ENCODE measurements at places on chromosomes 4 and X.
A peak's percentile ranks its signal among the peaks of the same experiment; 100 is the strongest.

DNA sequence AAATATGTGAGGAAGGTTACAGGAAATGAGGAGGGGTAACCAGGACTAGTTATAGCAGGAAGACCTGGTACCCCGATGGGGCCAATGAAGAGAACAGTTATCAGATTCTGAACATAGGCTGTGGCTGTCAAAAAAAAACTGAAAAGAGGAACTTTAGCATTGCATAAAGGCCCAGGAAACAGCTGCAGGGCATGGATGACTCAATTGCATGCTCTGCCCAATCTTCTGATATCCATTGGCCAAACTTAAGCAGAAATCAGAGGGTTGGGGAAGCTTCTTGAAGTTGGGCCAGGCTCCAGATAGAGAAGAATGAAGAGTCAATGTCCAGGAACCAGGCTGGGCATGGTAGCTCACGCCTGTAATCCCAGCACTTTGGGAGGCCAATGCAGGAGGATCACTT lies 1222.4 kb upstream of the PRKX start:
- DNase-seq: no peak

- peak; percentile 59 for DNase-seq
These were observed 87.6 kb upstream of the JADE1 start for GRCh38 chr4:128721896-128722295.

DNA sequence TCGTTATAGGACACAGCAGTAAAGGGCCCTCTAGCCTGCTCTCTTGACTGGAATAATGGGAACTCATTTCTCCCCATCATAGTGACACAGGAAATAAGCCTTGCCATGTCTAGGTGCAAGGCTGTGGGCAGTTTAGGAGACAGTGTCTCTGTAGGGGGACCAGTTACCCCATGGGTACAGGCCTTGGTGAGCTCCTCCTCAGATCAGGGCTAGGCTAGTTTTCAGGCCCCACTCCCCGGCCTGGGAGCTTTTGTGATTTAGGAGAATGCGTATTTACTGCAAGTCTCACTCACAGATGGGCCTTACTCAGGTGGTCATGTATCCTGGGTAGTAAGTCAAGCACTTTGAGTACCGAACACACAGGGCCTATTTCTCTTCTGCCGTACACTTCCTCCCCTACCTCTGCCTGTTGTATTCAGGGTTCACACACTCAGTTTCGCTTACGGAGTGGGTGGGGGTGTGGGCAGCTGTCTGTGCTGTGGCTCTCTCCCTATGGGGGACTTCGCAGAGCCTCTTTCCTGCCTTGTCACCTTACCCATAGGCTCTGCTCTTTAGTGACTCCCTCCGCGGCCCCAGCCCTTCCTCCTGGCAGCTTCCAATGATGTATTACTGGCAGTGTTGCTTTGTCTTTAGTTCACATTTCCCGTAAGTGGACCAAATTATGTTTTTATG lies 34.2 kb downstream of the FAM193A start:
- no peak for DNase-seq

DNA sequence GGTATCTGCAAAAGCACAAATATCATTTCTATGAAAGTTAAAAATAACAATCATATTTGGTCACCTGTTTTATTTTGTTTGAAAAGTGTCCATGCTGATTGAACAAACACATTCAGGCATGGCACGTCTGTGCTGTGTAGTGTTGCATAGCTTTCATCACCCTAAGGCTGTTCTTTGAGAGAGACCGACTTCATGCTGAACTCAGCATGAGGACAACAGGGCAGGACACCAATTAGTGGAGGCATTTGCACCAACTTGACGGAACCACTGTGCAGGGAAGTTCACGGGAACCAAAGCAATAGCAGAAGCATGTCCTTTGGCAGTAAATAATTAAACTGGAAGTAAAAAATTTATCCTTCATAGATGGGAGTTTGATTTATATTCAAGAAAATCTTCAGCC lies 158.4 kb upstream of the SLC7A11 start:
- peak; percentile 26 for DNase-seq

GRCh38 chrX:18998653-18999052 lies 14.7 kb upstream of the PHKA2 start:
- DNase-seq: no peak

DNA sequence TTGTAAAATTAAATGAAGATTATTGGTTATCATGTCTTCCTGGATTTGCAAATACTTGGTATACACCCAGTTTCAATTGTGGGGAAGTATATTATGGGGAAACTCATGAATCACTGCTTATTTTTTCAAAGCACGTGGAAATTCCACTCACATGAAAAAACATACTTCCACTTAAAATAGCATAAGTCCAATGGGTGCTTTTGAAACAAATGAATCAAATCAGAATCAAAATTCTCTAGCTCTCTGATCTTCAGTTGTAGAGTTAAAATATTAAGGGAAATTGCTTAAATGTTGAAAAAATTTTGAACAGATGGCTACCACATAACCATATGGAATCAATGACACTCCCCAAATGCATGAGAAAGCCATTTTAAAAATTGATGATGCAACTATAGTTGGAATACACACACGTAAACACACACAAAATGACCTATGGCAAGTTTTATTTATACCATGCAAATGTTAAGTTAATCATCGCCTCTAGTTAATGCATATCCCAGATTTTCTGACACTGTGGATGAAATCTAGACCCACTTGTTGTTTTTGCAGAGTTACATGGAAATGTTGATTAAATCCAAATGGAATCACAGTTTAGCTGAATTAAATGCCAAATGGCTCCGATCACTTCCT lies 93.2 kb downstream of the ARSF start:
- DNase-seq: no peak

DNA sequence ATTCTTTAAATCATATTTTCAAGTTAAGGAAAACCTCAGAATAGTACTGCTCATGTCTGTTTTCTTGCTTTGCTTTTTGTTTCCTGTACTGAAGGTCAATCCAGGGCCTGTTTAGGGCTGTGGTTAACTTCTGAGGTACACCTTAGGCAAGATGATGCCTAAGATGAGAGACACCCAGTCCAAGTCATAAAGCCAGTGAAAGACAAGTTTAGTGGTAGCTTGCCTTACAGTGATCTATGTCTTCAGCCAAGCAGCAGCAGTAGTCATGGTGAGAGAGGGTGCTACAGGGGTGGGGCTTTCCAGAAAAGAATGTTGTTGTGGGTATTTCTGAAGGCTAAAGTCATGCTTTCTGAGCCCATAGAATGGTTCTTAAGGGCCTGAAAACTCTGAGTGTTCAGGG lies 173.7 kb downstream of the VSIG4 start:
- DNase-seq: no peak

- DNase-seq: no peak
These were observed 32.4 kb upstream of the RBPJ start for GRCh38 chr4:26288355-26288909.

- DNase-seq: no peak
These were observed 315.7 kb downstream of the FBXW7 start for GRCh38 chr4:152220201-152220666.

DNA sequence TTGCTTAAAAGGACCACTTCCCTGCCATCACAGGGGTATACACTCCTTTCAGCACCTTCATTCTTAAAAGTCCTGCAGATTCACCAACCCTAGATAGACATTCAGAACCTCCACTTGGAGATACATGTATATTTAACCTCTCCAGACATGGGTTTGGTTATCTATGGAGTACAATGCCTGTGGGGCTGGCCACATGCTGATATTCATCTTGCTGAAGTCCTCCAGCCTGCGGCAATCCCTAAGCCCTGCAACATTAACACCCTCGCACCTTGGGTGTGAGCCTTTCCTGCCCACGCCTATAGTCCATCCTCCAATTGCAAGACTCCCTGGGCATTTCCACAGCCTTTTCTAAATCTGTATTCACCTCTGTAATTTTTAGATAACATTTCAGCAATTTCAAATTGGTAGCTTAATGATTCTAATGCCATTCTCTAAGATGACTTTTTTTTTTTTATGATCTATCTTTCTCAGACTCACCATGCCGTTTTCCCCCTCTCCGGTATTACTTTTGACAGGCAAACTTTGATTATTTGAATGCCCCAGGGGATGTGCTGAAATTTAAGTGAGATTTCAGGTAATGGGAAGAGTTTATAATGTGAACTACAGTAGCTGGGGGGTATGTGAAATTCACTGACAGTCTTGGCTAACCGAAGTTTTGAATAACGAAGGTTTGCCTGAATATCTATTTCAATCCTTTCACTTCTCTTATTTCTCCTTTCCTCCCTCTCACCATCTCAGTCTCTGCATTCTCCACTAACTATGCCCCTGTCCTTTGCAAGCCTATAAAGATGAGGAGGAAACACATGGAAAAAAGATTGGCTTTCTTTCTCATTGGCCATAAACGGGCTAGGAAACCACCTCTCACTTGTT lies 24.1 kb downstream of the CCDC149 start:
- DNase-seq: peak; percentile 29

DNA sequence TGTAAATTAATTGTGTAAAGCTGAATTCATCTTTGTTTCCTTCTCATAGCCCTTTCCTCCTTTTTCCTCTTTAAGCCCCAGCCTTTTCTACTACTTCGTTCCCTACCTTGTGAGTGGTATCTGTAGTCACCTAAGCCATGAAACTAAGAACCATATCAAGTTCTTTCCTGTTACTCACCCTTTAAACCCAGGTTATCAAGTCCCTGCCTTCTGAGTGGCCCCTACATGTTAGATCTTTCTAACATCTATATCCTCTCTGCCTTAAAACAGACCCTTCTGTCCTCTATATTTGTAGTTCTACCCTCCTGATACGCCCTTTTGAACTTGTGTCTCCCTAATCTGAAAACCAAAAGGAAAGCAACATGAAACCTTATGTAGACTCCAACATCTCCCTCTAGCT lies 7.2 kb downstream of the AP1AR start:
- no peak for DNase-seq

DNA sequence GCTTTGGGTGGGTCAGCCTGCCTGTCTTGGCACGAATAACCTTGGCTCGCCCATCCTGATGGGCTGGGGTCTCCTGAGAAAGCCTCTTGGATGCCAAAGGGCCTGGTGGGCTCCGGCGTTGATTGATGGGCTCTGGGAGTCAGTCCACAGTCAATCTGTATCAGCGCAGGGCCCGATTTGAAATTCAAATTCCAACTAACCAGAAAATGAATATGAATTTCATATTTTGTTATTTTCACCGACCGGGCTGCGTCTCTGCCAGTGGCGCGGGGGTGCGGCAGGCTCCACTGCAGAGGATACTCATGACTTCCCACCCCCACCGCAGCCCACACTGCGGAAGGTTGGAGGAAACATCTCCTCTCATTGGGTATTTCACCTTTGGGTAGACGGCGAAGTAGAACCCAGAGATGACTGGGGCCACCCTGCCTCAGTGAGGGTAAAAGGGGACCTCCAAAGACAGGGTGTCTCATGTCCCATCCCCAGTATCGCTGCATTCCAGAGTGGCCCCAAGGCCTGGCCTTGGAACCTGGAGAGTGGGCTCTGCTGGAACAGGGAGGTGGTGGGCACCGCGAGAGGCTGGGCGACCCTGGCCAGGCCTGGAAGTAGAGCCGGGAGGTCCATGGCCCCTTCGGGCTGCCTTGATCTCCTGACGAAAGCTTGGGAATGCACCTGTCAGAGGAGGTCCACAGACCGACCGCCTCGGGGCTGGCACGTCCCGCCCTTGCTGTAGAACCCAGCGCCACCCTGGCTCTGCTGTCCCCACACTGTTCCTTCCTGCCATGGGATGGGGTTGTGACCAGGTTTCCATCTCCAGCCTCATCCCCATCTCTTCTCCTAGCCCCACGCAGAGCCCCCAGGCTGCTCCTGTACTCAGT lies 54.8 kb upstream of the SORCS2 start:
- DNase-seq: no peak
